ENCODE measurements at places on chromosomes 1 and 21. TPM values are rescaled to one million over a fixed set of nuclear protein-coding genes. Genes with fewer than 3 reads are reported as not detected.

GRCh38 chr1:119816407-119816806, 5.1 kb upstream of the REG4 start:
- H3K4me3 ChIP-seq, result no peak overlapping the region
- no peaks in the 10 kb centered on the region for H3K36me3 ChIP-seq
- no peak overlapping the region for H3K27ac ChIP-seq
- peaks cover 2% of the 10 kb centered on the region for H3K27me3 ChIP-seq
- DNase-seq, result no peak

- no peak overlapping the region for H3K27ac ChIP-seq
- no peak for DNase-seq
- H3K27me3 ChIP-seq, result no peaks in the 10 kb centered on the region
- H3K4me1 ChIP-seq, result peaks cover 45% of the 10 kb centered on the region
- peaks cover 7% of the 10 kb centered on the region for H3K36me3 ChIP-seq
- H3K4me3 ChIP-seq, result no peak overlapping the region
These were observed 228.8 kb upstream of the B3GALT2 start for GRCh38 chr1:193415256-193415655.

ADGRL4 gene
- not detected for total RNA-seq

SEMA4A gene
- 68.2 TPM for total RNA-seq

GRCh38 chr1:241849345-241849695, 1.3 kb downstream of the EXO1 start:
- DNase-seq, result no peak
- H3K4me3 ChIP-seq, result peak overlapping the region; percentile 91
- H3K36me3 ChIP-seq, result peaks cover 34% of the 10 kb centered on the region
- H3K27me3 ChIP-seq, result no peaks in the 10 kb centered on the region

DNA sequence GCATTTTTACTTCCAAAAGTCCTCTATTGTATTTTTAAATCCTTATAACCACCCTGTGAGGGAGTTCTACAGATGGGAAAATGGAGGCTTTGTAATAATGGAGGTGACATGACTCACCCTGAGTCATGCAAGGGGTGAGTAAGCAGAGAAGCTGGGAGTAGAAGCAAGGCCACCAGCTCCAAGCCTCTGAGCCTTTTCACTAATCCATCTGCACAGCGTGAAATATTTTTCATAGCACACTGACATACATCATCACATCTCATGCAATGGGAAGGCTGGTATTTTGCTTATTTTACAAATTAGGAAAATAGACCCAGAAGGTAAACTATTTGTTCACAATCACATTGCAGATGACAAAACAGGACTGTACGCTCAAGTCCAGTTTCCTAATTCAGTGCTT, 96.9 kb downstream of the KCNH1 start:
- peak; percentile 12 for DNase-seq
- H3K27ac ChIP-seq, result no peak overlapping the region

GRCh38 chr21:34302521-34302920, 61.3 kb upstream of the KCNE2 start:
- no peak overlapping the region for H3K4me3 ChIP-seq
- H3K4me1 ChIP-seq, result no peaks in the 10 kb centered on the region
- H3K36me3 ChIP-seq, result no peaks in the 10 kb centered on the region
- no peak overlapping the region for H3K27ac ChIP-seq

All from activated CD4-positive, alpha-beta memory T cell treated with anti-CD3 and anti-CD28 coated beads for 36 hours (primary cell).